ENCODE measurements at places on chromosomes 2 and 18.

GRCh38 chr2:111091811-111092211 lies 28.9 kb upstream of the BCL2L11 start:
- DNase-seq: no peak

DNA sequence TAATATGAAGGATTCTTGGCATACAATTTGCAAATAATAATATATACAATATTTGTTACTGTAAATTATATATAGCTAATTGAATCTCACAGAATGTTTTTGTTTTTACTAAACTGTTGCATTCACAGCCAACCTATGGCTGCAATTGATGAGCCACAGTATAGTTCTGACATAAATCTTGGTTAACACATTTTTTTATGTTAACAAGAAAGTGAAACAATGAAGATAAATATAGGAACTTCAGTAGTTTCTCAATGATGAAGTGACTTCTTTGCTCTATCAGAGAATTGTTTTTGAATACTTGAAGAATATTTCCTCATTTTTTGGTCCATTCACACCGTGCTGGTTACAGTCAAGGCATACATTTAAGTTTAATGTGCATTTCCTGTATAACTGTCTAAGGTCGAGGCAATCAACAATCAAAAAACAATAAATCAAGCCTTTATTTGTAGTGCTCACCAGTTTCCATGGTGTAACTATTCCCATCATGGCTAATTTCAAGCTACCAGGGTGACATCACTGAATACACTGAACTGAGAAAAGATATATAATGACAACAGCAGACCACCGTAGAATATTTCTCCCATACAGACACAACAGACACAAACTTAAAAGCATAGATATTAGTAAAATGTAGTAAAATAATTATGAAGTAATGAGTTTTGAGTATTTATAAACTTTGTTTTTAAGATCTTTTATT lies 12.9 kb upstream of the ETAA1 start:
- DNase-seq: no peak

GRCh38 chr2:187934236-187934635 lies 357.4 kb upstream of the GULP1 start:
- DNase-seq: no peak

- no peak for DNase-seq
Observed at GRCh38 chr18:6628187-6628586, 101.3 kb upstream of the ARHGAP28 start.

- no peak for DNase-seq
Observed at GRCh38 chr2:218074031-218074430, 5.0 kb downstream of the RUFY4 start.

DNA sequence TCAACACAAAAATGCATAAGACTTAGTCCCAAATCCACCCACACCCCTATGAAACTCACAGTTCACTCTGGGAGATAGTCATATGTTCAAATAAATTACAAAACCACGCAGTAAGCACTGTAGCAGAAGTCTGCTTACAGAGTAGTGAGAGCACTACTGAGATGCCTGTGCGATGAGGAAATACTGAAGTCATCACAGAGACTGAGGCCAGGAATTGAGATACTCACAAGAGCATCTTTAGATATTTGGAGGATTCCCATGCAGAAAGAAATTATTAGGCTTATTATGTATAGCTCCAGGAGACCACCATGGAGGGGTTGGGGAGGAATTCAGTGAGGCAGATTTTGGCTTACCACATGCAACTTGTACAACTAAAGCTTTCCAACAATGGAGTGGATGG lies 82.3 kb downstream of the ANTXR1 start:
- DNase-seq: peak; percentile 82

- no peak for DNase-seq
Observed at GRCh38 chr2:236717729-236718128, 148.1 kb downstream of the ACKR3 start.

- DNase-seq: peak; percentile 47
Observed at GRCh38 chr2:172204309-172204708, 101.6 kb upstream of the DLX2 start.

GRCh38 chr18:9993521-9994025 lies 79.8 kb downstream of the VAPA start:
- no peak for DNase-seq

GRCh38 chr18:10241579-10241978 lies 212.9 kb upstream of the APCDD1 start:
- no peak for DNase-seq

DNA sequence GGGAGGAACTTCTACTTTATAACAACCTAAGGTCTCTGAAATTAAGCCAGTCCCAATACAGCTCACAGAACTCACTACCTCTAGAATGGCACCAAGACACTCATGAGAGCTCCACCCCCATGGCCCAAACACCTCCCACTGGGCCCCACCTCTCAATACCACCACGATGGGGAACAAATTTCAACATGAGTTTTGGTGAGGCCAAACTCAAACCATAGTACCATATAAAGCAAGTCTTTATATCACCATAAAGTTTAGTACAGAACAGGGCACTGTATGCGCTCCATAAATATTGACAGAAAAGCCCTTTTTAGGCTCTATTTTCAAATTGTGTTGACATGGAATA lies 3.3 kb downstream of the AFG3L2 start:
- no peak for DNase-seq

- DNase-seq: no peak
Observed at GRCh38 chr2:10034333-10035052, 8.9 kb upstream of the KLF11 start.

GRCh38 chr18:79975985-79976680 lies 11.7 kb downstream of the HSBP1L1 start:
- DNase-seq: no peak

GRCh38 chr2:166297951-166298350 lies 77.8 kb downstream of the SCN9A start:
- DNase-seq: peak; percentile 3

DNA sequence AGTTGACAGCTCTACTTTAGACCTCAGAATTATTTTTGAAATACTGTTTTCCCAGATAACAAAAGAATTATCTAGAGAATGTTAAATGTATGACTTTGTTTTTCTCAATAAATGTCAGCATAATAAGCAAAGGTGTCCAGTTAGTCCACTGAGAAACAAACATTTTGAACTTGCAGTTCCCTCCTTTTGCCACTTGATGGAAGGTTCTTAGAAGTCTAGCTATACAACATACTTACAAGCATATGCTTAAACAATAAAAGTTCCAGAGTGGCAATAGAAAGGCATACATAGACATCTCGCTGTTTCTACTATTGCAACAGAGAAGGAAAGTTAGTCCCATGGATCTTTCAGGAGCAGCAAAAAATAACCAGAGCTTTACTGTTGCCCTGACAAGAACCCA lies 11.8 kb downstream of the NDUFA10 start:
- peak; percentile 13 for DNase-seq

DNA sequence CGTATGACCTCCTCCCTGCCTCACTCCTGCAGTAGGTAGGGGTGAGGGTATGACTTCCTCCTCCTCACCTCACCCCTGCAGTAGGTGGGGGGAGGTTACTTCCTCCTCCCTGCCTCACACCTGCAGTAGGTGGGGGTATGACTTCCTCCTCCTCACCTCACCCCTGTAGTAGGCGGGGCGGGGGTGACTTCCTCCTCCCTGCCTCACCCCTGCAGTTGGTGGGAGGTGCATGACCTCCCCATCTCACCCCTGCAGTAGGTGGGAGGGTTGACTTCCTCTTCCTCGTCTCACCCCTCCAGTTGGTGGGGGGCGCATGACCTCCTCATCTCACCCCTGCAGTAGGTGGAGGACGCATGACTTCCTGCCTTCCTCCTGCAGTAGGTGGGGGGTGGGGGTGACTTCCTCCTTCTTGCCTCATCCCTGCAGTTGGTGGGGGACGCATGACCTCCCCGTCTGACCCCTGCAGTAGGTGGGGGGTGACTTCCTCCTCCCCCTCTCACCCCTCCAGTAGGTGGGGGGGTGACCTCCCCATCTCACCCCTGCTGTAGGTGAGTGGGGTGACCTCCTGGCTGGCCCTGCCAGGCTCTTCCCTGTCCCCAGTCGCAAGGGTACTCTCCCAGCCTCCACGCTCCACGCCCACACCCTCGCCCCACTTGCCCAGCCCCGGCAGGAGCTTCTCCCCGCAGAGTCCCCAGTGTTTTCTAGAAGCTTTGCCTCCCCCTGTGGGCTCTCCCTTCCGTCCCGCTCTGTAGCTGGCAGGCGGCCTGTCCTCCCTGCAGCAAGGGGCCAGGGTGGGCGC lies 39.3 kb downstream of the TSHZ1 start:
- DNase-seq: no peak

GRCh38 chr18:59353079-59353680 lies 5.9 kb downstream of the LMAN1 start:
- DNase-seq: no peak
